Ascending aorta (tissue), 2 donors: ENCODE measurements at places on chromosomes 1 and 21.

DNA sequence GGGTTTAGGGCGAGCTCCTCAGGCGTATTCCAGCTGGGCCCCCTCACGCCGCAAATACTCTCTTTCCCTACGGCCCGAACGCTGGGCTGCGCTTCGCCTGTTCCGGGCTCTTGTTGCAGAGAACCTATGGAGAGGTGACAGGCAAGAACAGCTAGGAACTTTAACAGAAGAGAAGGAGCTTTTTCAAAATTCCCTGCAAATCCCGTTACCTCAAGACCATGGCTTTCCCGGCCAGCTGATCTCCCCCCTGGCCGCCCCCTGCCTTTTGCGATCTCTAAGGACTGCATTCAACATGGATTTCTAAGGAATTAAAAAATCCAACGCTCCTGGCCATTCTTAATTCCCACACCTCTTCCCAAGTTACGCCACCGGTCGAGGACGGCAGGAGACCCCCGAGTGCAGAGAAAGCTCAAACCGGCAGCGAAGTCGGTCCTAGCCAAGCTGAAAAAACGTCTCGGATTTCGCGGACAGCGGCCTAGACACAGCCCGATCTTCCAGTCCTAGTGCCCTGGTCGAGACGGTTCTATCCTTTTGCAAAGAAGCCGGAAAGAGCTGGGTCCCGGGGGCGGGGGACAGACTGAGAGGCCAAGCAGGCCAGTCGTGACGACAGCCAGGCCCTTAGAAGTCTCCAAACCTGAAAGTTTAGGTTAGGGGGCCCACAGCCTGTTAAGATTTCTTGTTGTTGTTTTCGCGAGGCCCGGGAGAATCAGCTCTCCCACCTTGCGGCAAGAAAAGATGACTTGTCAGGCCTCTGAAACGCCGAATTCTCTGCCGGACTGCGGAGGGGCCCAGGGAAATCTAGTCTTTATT, 1.1 kb upstream of the TBX15 start:
- H3K27me3 ChIP-seq = peaks cover 24% of the 10 kb centered on the region
- H3K4me1 ChIP-seq = peaks cover 6% of the 10 kb centered on the region
- H3K36me3 ChIP-seq = no peaks in the 10 kb centered on the region
- no peak for DNase-seq
- H3K4me3 ChIP-seq = no peak overlapping the region
- H3K27ac ChIP-seq = no peak overlapping the region

DNA sequence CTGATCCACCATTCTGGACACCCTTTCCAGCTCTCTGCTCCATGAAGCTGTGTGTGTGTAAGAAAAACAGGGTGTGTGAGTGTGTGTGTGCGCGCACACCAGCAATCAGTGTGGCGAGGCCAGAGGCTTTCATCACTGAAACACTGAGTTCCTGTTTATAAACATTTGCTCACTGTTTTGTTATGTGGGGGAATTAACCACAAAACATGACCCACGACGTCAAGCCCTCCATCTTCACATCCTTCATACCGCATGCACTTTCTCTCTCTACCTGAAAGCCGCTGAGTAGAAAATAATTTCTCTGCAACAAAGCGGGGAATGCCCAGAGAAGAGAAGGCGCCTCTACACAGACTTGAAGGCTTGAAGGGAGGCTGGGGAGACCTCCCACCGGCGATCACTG, 148.9 kb upstream of the IRF2BP2 start:
- H3K27ac ChIP-seq = no peak overlapping the region
- no peaks in the 10 kb centered on the region for H3K4me1 ChIP-seq
- H3K36me3 ChIP-seq = no peaks in the 10 kb centered on the region
- DNase-seq = no peak
- no peak overlapping the region for H3K4me3 ChIP-seq

- no peak overlapping the region for H3K4me3 ChIP-seq
- H3K27ac ChIP-seq = no peak overlapping the region
- DNase-seq = no peak
- no peaks in the 10 kb centered on the region for H3K27me3 ChIP-seq
- peaks cover 19% of the 10 kb centered on the region for H3K36me3 ChIP-seq
- peaks cover 10% of the 10 kb centered on the region for H3K4me1 ChIP-seq
Observed at GRCh38 chr1:38029081-38029681, 16.6 kb downstream of the UTP11 start.

DNA sequence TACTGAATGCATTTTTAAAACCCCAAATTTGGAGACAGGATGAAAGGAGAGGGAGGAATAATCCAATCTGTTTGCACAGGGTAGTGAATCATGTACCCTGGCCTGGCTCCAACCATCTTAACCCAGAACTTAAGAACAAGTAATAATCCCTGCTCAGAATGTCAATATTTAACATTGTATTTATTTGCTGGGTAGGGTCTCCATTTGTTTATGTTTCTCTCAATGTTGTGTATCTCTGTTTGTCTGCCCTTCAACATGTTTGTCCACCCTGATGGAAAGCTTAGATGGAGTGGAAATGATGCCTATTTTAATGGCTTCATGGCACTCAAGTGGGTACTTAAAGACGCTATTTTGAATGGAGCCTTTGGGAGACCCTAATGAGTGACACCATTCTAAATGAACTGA, 54.4 kb upstream of the CDC42BPA start:
- no peak overlapping the region for H3K27ac ChIP-seq
- H3K4me3 ChIP-seq = no peak overlapping the region
- no peaks in the 10 kb centered on the region for H3K36me3 ChIP-seq
- DNase-seq = no peak

- no peak for DNase-seq
- H3K4me1 ChIP-seq = no peaks in the 10 kb centered on the region
- H3K4me3 ChIP-seq = no peak overlapping the region
- H3K36me3 ChIP-seq = no peaks in the 10 kb centered on the region
- H3K27ac ChIP-seq = no peak overlapping the region
- H3K27me3 ChIP-seq = no peaks in the 10 kb centered on the region
Observed at GRCh38 chr21:15159382-15160020, 94.7 kb upstream of the NRIP1 start.

GRCh38 chr1:59707178-59707791, 107.5 kb upstream of the HOOK1 start:
- H3K4me3 ChIP-seq = no peak overlapping the region
- H3K27me3 ChIP-seq = no peaks in the 10 kb centered on the region
- H3K36me3 ChIP-seq = no peaks in the 10 kb centered on the region
- DNase-seq = peak; percentile 40
- peaks cover 35% of the 10 kb centered on the region for H3K4me1 ChIP-seq

GRCh38 chr1:60227601-60228000, 154.0 kb upstream of the C1orf87 start:
- H3K4me1 ChIP-seq = peaks cover 6% of the 10 kb centered on the region
- H3K4me3 ChIP-seq = no peak overlapping the region
- H3K27ac ChIP-seq = no peak overlapping the region
- H3K36me3 ChIP-seq = no peaks in the 10 kb centered on the region
- H3K27me3 ChIP-seq = no peaks in the 10 kb centered on the region

- H3K36me3 ChIP-seq = no peaks in the 10 kb centered on the region
- DNase-seq = no peak
- no peaks in the 10 kb centered on the region for H3K27me3 ChIP-seq
- H3K4me1 ChIP-seq = no peaks in the 10 kb centered on the region
Observed at GRCh38 chr1:83102630-83103071, 896.3 kb downstream of the TTLL7 start.

- no peak for DNase-seq
- H3K36me3 ChIP-seq = no peaks in the 10 kb centered on the region
- H3K27ac ChIP-seq = no peak overlapping the region
- H3K4me3 ChIP-seq = no peak overlapping the region
Observed at GRCh38 chr1:186512698-186513457, 52.0 kb upstream of the PDC start.

- H3K27me3 ChIP-seq = no peaks in the 10 kb centered on the region
- H3K36me3 ChIP-seq = no peaks in the 10 kb centered on the region
- no peaks in the 10 kb centered on the region for H3K4me1 ChIP-seq
Observed at GRCh38 chr1:172917972-172918371, 132.8 kb downstream of the TNFSF18 start.

DNA sequence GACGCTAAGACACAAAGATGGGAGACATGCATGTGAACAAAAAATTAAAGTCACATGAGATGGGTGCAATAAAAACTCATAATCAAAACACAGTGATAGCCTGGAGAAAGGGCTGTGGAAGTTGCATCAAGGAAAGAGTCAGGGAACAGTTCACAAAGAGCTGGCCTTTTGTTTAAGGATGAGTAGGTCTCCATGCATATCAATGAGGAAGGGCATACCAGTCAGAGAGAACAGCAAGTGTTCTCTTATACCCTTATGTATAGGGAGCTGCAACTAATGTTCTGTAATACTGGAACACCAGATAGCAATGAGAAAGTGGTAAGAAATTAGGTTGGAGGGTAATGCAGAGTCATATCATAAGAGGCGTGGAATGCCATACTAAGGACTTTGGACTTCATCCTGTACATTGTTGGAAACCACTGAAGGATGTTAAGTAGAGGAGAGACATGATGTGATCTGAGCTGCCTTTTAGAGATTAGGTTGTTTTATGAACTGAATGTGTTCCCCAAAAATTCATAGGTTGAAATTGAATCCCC, 46.7 kb upstream of the SAMD13 start:
- peaks cover 8% of the 10 kb centered on the region for H3K4me1 ChIP-seq
- H3K27me3 ChIP-seq = no peaks in the 10 kb centered on the region
- no peak overlapping the region for H3K4me3 ChIP-seq
- H3K36me3 ChIP-seq = no peaks in the 10 kb centered on the region
- no peak overlapping the region for H3K27ac ChIP-seq
- no peak for DNase-seq

GRCh38 chr1:91579658-91580228, 79.1 kb downstream of the CDC7 start:
- H3K27me3 ChIP-seq = no peaks in the 10 kb centered on the region
- no peak for DNase-seq
- H3K36me3 ChIP-seq = no peaks in the 10 kb centered on the region
- H3K4me3 ChIP-seq = no peak overlapping the region
- H3K27ac ChIP-seq = no peak overlapping the region

- no peaks in the 10 kb centered on the region for H3K4me1 ChIP-seq
- H3K36me3 ChIP-seq = no peaks in the 10 kb centered on the region
- no peak overlapping the region for H3K27ac ChIP-seq
- no peaks in the 10 kb centered on the region for H3K27me3 ChIP-seq
Observed at GRCh38 chr21:16312321-16312720, 582.5 kb downstream of the USP25 start.

GRCh38 chr21:43723648-43724047, 4.7 kb downstream of the PDXK start:
- no peak overlapping the region for H3K27ac ChIP-seq
- H3K4me1 ChIP-seq = peaks cover 54% of the 10 kb centered on the region
- H3K27me3 ChIP-seq = no peaks in the 10 kb centered on the region
- no peak for DNase-seq
- H3K36me3 ChIP-seq = no peaks in the 10 kb centered on the region

- DNase-seq = peak; percentile 72
- peak overlapping the region; percentile 70 for H3K4me3 ChIP-seq
- no peaks in the 10 kb centered on the region for H3K27me3 ChIP-seq
Observed at GRCh38 chr1:41661428-41662060, 177.1 kb upstream of the EDN2 start.

GRCh38 chr1:70583522-70583921, 172.5 kb downstream of the CTH start:
- no peaks in the 10 kb centered on the region for H3K4me1 ChIP-seq
- no peak overlapping the region for H3K27ac ChIP-seq
- DNase-seq = no peak
- no peaks in the 10 kb centered on the region for H3K27me3 ChIP-seq

- DNase-seq = no peak
- H3K27me3 ChIP-seq = no peaks in the 10 kb centered on the region
- H3K27ac ChIP-seq = peak overlapping the region; percentile 97
- no peak overlapping the region for H3K4me3 ChIP-seq
- H3K36me3 ChIP-seq = no peaks in the 10 kb centered on the region
Observed at GRCh38 chr1:3360646-3361257, 93.7 kb upstream of the ARHGEF16 start.
